GM04504 (cell line): ENCODE measurements at places on chromosomes 3 and 15.

DNA sequence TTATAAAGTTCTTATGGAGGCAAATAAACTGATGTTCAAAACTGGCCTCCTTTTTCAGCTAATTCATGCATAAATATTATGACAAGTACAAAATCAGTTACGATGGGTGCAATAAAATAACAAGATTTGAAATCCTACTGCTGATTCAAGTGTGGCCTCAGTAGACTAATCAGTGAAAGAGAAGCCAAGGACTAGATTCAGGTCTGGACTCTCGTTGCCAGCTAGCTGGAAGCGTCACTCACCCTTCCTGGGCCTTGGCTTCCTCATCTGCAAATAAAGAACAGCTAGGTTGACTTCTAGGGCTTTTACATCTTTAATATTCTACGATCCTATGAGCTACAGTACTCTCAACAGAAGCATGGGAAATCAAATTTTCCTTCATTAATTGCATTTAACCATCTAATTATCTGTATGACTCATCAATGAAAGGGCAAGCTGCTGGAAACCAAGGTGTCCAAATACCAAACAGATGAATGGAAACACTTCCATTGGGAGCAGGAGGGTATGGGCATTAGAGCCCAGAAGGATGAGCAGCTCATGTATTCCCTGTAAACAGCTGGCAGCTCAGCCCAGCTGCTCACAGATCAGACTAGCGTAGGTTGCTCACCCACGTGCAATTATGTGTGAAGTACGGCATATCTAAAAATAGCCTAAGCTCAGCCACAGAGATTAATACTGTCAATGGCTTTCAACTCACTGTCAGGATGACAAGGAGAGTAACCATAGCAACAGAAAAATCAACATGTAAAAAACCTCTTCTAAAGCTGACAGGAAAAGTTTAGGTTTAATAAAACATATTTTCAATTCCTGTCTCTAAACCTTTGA, 294.8 kb downstream of the PLCL2 start:
- DNase-seq = no peak

DNA sequence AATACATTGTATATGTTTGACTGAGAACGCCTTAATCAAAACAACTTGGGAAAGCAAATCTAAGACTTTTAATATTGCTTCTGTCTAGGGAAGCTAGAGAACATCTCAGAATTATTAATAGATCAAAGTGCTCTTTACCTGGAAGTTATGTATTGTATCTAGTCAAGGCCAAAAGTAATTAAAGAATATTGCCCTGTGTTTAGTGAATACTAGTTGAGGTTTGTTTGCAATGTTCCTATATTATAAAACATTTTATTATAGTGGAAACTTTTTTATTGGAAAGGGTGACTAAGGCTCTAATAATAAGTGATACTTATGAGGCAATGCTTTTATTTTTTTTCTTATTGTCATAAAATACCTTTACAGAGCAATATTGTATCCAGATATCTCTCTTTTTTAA, 118.2 kb downstream of the CADM2 start:
- no peak for DNase-seq

- no peak for DNase-seq
Measured at GRCh38 chr3:30628205-30628900, 22.0 kb downstream of the TGFBR2 start.

GRCh38 chr3:52121813-52122212, 32.4 kb downstream of the POC1A start:
- DNase-seq = no peak

- DNase-seq = no peak
Measured at GRCh38 chr3:136249091-136249490, 1.0 kb upstream of the PCCB start.

DNA sequence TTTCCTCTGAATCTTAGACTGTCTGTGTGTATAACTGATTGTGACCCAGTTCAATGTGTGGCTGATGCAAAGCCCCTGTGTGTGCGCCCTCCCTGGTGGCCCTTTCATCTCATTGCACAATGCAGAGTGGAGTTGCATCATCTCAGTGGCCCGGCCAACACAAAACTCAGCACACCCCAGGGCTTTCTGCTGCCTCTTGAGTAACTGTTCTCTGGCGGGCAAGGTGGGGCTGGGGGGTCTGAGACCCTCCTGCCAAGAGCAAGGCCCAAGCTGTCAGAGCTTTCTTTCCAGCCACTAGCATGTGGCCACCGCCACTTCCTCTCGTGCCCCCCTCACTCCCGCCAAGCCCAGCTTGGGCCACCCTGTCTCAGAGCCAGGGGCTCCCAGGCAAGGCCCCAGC, 80.7 kb upstream of the ALDH1L1 start:
- DNase-seq = peak; percentile 46

- no peak for DNase-seq
Measured at GRCh38 chr3:195715583-195716266, 5.1 kb upstream of the MUC20 start.

- DNase-seq = no peak
Measured at GRCh38 chr15:38217788-38218609, 34.6 kb upstream of the SPRED1 start.

DNA sequence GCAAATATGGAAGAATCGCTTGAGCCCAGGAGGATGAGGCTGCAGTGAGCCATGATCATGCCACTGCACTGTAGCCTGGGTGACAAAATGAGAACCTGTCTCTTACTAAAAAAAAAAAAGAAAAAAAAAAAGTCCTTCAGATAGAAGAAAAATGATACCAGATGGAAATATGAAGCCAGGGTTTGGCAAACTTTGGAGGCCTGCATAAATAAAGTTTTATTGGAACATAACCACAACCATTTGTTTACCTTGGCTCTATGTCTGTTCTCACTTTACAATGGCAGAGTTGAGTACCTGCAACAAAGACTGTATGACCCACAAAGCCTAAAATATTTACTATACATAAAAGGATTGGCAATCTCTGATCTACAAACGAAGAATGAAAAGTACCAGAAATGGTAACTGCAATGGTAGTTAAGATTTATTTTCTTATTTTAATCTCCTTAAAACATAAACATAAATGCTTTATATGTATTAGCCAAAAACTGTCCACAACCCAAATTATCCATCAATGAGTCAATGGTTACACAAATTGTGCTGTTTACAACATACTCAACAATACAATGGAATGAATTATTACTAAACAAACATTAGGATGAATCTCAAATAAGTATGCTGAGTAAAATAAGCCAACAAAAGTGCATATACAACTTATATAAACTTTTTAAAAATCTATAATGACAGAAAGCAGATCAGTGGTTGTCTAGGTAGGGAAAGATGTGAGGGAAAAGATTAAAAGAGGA, 41.8 kb downstream of the GOLGB1 start:
- DNase-seq = no peak

DNA sequence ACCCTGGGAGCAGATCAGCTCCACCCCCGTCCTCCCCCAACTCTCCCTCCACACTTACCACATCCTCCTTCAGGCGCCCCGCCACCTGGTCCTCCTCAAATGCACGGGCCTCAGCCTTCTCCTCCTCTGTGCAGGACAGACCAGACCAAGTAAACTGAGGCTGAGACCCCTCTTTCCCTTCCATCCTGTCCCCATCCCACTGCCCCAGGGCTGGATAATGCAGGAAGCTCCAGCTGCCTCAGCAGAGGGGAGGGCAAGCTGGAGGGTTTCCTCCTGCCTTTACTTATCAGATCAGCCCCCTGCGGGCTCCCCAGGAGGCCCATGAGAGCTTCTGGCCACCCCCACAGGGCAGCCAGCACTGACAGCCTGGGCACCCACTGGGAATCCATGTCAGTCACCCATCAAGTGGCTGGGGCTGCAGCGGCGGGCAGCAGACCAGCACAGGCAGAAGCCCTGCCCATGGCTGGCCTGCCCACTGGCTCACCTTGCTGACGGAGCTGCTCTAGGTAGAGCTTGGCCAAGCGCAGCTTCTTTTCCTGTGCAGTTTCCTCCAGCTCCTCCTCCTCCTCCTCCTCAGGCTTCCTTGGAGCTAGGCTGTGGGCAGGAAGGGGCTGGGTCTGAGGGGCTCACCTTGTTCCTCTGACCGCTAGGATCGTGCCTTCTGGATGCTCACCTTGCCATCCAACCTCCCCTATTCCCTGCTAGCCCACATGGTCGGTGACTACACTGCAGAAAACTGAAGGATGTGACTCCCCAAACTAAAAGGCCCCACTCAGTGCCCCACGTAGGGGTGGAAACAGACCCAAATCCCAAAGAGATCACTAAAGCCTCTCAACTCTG, 3.9 kb downstream of the RRP9 start:
- no peak for DNase-seq

GRCh38 chr15:60074181-60074885, 70.2 kb downstream of the FOXB1 start:
- no peak for DNase-seq

GRCh38 chr3:106728315-106729098, 648.7 kb upstream of the CCDC54 start:
- DNase-seq = peak; percentile 90
